ENCODE measurements at places on chromosomes 7 and 10.

DNA sequence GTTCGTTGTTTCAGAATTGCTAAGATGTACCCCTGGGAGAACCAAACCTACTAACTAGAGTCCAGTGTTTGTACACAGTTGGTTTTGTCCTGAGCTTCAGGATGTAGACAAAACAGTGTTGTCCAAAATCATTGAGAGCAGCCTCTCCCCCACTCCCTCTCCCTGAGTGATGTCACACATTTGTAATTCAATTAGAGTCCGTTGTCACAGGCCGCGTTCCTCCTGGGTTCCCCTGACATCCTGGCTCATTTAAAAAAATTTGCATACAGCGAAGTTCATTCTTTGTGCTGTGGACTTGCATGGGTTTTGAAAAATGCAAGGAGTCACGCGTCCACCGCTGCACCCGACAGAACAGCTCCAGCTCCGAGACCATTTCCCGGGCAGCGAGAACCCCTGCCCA is 10.3 kb downstream of the GRIFIN start:
- no peak for DNase-seq

GRCh38 chr7:117873310-117874190 is at the start of gene CTTNBP2:
TSS of gene CTTNBP2 (minus strand) at chr7:117873441. CDS start at chr7:117873415, 26 bp downstream.
- DNase-seq: peak; percentile 18

DNA sequence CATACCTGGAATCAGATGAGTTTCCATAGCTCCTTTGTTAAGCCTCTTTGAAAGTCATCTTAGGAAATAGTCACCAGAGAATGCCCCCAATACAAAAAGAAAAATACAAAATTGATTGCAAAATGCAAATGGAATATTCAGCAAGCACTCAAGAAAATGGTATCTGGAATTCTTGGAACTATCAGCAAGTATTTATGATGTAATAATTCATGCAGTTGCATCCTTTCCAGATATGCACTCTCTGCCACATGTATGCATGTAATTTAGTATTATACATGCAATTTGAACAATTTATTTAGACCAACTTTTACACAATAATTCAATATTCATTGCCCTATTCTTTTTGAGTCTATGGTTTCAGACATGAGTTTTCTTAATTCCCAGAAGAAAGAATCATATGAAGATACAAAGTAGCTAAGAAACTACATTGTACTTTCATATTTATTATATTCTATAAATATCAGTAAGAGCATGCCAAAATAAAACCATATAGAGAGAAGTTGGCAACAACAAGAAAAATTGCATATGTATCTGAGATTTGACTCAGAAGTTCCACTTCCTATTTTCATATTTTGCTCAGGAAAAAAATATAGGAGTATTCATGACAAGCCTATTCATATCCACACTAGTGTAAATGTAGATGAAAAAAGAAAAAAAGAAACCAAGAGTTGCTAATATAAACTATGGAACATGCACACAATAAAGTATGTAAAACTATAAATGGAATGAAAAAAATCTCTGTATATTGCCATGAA is 338.5 kb downstream of the SEMA3D start:
- DNase-seq: peak; percentile 4

DNA sequence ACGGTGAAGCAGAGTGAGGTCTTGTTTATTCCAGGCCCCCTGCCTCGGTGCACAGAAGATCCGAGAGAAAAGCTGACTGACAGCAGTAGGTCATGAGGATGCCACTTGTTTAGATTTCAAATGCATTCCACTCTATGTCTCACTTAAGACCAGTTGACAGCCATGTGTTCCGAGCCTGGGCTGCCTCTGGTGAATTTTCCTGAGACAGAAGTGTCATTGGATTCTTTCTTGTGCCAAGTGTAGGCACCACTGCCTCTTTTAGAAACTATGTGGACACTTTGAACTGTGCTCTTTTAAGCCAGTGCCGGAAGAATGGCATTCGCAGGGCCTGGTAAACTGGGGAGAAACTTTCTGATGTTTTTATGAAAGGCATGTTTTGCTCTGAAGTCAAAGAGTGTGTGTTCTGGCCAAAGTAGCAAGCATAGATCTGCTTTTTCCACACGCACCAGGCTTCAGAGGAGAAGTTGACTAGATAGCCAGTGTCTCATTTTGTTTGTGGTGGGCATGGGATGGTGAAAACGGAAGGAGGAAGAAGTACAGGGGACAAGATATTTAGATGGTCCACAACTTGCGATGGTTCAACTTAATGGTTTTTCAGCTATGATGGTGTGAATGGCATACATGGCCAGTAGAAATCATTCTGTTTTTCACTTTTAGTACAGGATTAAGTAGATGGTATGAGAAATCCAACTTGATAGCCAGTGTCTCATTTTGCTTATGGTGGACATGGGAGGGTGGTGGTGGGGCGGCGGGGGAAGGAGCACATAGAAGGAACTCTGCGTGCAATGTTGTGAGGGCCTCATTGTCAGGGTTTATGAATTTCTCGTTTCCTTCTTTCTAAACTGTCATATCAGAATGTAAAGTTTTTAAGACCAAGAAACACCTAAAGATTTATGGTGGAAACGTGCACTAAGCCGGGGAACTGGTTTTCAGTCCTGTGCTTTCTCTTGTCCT is 41.5 kb downstream of the CYP17A1 start:
- DNase-seq: no peak

DNA sequence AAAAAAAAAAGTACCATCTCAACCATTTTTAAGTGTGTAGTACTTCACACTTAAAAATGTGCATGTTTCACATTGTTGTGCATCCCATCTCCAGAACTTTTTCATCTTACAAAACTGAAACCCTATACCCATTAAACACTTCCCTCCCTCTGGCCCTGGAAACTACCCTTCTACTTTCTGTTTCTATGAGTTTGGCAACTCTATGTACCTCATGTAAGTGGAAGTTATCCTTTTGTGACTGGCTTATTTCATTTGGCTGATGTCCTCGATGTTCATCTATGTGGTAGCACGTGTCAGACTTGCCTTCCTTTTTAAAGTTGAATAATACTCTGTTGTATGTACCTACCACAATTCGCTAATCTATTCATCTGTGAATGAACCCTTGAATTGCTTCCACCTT is 12.2 kb downstream of the KCNMA1 start:
- no peak for DNase-seq

GRCh38 chr7:54864663-54865062 is 105.7 kb upstream of the SEC61G start:
- no peak for DNase-seq

DNA sequence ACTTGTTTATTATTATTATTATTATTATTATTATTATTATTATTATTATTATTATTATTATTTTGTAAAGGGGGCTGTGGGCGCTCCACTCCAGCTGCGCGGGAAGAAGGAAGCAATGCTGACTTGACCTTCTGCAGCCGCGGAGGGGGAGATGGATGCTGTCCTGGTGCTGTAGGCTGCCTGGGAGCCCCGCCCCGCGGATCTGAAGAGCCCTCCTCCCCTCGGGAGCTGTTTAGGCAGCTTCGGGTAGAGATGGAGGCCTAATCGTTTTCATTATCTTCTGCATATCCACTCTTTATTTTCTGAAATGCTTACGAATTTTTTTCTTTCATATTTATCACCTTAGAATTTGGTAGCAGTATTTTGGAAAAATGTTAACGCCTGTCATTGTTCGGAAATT is 101.2 kb upstream of the KLF6 start:
- peak; percentile 71 for DNase-seq

- no peak for DNase-seq
Observed at GRCh38 chr7:108457871-108458270, 1.6 kb upstream of the NRCAM start.

DNA sequence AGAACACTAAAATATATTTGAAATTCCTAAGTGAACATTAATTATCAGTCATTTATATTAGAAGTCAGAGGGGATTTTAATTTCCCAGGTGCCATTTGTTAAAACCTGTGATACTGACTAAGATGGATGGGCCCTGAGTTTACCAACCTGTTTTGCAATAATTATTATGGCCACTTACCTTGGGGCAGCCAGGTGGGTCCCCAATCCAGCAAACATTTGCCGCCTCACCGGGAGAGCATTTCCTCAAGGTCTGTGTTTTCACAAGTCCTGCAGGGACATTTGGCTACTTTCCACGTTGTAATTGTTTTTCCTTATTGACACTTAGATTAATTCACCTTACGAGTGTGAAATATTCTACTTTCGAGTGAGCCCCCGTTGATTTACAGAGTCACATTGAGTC is 251.2 kb upstream of the PPP2R2D start:
- DNase-seq: no peak

GRCh38 chr7:143258831-143259230 is 4.4 kb upstream of the GSTK1 start:
- DNase-seq: peak; percentile 32

DNA sequence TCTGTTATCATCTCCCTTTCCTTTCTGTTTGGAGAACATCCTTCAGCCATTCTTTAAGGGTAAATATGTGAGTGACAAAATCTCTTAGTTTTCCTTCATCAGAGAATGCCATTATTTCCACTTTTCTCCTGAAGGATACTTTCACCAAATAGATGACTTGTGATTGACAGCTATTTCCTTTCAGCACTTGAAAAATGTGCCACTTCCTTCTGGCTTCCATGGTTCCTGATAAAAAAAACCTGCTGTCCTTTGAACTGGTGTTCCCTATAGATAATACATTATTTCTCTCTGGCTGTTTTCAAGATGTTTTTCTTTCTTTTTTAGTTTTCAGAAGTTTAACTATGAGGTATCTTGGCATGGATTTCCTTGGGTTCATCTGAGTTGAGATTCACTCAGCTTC is 79.7 kb downstream of the TBXAS1 start:
- no peak for DNase-seq

- DNase-seq: no peak
Observed at GRCh38 chr10:112839928-112840654, 110.0 kb upstream of the TCF7L2 start.

- no peak for DNase-seq
Observed at GRCh38 chr10:13703997-13704536, 117.3 kb downstream of the PRPF18 start.

- DNase-seq: no peak
Observed at GRCh38 chr10:5453749-5454489, 41.6 kb downstream of the NET1 start.

All from cardiac fibroblast (primary cell).